ENCODE measurements at places on chromosomes 3 and 15.
A peak's percentile ranks its signal among the peaks of the same experiment; 100 is the strongest.

DNA sequence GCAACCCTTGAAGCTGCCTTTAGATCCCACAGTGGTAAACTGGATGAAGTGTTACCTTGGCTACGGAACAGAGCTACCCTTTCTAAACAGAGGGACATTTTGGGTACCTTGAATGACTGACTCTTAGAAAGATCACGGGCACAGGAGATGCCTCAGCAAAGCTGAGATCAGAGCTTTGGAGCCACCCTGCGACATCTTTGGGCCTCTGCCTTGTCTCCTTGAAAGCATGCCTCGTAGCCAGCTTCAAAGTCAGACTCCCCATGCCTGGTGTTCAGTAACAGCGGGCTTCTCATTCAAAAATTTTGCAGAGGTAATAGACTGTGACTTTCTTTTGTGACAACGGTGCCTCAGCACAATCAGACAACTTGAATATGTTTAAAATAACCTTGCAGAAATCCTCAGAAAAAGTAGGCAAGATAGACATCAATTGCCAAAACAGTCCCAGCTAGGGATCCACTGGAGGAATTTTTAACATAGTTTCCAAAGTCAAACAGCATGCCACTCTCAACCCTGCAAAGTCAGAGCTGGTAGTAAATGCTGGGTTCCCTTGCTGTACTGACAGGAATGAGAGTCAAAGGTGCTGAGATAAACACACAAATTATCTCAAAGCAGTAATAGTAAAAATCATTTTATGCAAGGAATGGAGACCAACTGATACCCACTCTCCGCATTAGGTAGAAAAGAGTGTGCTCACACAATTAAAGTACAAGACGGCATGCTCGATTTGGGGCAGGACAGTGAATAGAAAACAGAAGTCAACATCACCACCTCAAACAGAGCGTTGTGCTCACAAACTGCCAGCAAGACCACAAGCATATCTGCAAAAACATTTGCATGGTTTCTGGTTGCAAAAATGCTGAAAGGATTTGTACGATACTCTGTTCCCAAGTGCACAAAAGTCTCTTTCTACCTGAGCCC lies 82.1 kb downstream of the MYO1E start:
- no peak for DNase-seq

- DNase-seq, result no peak
Measured at GRCh38 chr3:61725851-61726333, 164.5 kb downstream of the PTPRG start.

DNA sequence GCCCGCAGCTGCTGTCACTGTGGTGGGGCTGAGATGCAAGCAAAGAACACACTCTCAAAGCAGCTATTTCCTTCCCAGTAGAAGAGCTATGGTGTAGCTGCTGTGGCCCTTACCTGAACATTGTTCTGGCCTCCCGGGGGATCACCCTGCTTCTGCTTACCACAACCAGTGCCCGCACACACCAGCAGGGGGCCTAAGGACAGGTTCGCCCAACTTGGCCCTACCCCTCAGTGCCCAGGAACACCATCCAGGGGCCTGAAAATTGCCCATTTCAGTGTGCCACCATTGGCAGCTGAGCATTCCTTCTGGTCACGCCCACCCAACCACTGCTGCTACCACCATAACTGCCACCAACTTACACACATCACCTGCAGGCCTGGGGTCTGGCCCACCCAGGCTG lies 113.0 kb downstream of the TP63 start:
- no peak for DNase-seq

- no peak for DNase-seq
Measured at GRCh38 chr3:29694783-29695182, 413.9 kb downstream of the RBMS3 start.

DNA sequence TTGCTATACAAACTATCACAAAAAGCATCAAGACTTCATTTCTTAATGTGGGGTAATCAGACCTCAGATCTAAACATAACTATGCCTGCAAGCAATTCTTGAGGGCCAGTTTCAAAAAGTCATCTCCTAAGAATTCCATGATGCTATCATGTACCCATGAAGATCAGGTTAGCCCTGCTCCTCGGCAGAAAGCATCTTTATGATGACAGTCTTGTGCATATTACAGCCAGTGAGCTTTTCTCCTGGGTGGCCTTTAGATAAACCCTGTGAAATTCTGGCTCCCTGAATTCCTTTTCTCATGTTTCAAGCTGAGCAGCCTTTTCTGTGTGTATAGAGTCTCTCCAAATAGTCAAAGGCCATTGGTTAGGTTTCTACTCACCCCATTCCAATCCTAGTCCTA lies 201.9 kb upstream of the MCTP2 start:
- no peak for DNase-seq

DNA sequence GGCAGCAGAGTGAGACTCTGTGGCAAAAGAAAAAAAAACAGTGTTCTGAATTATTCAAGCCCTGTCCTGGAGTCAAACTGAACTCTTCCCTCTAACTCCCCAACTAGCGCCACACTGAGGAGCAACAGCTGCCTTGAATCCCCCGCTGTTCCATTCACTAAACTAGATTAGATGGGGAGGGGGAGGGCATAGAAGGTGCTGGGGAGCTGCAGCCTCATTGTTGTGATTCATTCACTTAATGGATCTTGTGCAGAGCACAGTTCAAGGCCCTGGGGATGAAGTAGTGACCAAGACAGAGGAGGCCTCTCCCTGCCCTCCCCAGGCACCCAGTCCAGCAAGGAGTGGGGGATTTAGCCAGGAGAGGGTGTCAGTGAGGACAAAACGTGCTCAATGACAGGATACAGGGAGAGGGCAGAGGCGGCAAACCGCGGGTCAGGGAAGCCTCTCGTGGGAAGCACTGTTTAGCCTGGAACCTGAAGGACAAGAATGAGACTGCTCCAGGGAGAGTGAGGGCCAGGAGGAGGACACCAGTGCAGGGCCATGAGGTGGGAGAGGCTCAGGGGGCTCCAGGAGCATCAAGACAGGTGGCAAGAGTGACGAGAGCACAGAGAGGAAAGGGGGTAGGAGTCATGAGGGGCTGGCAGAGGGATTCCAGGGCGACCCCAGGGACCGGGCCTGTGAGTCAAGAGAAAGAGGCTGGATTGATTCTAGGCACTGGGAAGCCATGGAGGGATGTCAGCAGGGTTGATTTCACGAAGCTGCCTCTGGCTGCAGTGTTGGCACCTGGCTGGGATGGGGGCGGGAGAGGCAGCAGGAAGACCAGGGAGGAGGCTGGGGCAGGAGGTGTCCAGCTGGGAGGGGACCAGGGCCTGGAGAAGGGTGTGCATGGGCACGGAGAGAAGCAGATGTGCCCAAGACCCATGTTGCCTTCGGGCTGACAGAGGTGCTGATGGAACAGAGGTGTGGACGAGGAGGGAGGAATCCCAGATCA lies 31.4 kb downstream of the ALS2CL start:
- DNase-seq, result no peak

GRCh38 chr15:101439285-101439919 lies 50.1 kb downstream of the PCSK6 start:
- no peak for DNase-seq

DNA sequence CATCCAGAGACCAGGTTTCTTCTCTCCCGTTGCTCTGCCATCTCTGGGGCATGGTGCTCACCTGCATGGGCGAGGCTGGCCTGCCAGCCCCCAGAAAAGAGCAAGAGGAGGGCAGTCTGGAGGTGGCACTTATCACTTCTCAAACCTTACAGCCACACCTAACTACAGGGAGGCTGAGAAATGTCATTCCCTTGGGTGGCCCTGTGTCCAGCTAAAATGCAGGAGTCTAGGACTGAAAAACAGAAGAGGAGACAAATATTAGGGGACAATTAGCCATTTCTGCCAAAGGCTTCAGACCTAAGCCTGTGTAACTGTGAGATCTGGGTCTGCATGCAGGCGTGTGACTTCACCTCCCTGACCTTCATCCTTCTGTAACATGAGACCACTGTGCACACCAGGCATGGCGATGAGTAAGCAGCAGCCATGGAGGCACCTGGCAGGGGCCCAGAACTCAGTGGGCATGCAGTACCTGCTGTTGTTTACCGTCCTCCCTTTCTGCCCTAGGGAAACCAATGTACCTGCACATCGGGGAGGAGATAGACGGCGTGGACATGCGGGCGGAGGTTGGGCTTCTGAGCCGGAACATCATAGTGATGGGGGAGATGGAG lies 83.4 kb downstream of the MESD start:
- DNase-seq, result peak; percentile 94

- DNase-seq, result no peak
Measured at GRCh38 chr15:25329696-25330095, 109.1 kb downstream of the UBE3A start.

GRCh38 chr3:37762698-37763097 lies 99.0 kb upstream of the CTDSPL start:
- DNase-seq, result no peak
